Right renal pelvis (tissue), 4 donors: ENCODE measurements at places on chromosomes 4 and X. TPM values are rescaled to one million over a fixed set of nuclear protein-coding genes. Genes with fewer than 3 reads are reported as not detected.

Gene WAS
- polyA plus RNA-seq, result 3.7 TPM

Gene PNCK
- 6.2 TPM for polyA plus RNA-seq

Gene MAGEB2
- polyA plus RNA-seq, result not detected

Gene CCDC120
- 11.3 TPM for polyA plus RNA-seq

Gene CT45A2
- polyA plus RNA-seq, result not detected

Gene HTN1
- 0.01 TPM for polyA plus RNA-seq

Gene LANCL3
- 0.24 TPM for polyA plus RNA-seq

Gene ADGRG4
- polyA plus RNA-seq, result not detected
